ENCODE measurements at places on chromosomes 5 and 9. TPM values are rescaled to one million over a fixed set of nuclear protein-coding genes. Genes with fewer than 3 reads are reported as not detected.

DNA sequence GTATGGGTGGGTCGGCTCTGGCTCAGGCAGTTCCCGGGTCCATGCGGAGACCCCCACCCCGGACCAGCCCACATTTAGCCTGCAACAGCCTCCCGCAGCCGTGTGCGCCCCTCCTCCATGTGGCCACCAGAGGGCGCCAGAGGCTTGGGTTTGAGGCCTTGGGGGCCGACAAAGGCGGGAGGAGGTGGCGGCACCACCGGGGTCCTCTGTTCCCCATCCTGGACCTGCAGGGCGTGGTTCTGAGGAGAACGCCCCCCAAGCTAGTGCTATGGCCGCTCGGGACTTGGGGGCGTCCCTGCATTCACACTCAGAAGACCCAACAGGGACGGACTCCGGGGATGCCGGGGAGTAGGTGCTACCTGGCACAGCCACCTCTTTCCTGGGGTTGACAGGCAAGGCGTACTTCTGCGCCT is 16.5 kb downstream of the ASS1 start:
- H3K36me3 ChIP-seq: no peaks in the 10 kb centered on the region
- no peak overlapping the region for H3K27ac ChIP-seq
- H3K4me3 ChIP-seq: no peak overlapping the region

DNA sequence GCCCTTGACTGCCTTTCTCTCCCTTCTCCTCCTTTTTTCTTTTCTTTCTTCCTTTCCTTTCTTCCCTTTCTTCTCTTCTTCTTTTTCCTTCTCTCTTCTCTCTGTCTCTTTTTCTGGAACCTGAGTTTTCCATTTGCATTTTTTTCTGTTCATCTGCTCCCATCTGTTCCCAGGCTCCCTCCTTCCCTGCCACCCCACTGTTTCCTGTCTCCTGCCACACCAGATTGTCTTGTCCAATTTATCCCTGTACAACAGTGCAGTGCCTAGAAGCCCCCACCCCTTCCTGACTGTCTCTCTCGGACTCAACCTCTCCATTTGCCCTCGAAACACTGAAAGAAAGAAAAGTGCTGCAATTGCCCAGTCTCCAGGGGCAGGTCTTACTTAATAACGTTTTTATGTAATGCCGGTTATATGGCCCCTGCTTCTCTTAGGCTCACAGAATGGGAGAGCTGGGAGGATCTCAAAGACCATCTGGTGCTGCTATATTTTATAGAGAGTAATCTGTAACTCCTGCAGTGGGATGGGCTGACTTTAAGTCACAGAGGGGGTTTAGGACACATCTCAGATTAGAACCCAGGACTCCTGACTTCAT is 101.4 kb downstream of the RALGPS1 start:
- H3K27ac ChIP-seq: no peak overlapping the region
- DNase-seq: no peak
- H3K4me3 ChIP-seq: no peak overlapping the region
- H3K27me3 ChIP-seq: peaks cover 10% of the 10 kb centered on the region
- H3K4me1 ChIP-seq: peaks cover 7% of the 10 kb centered on the region

Gene TNPO1
- total RNA-seq: 118 TPM

Gene PCDHGA5
- total RNA-seq: 0.36 TPM

GRCh38 chr5:77898385-77898784 is 122.2 kb upstream of the TBCA start:
- no peak for DNase-seq
- no peaks in the 10 kb centered on the region for H3K4me1 ChIP-seq
- H3K27me3 ChIP-seq: peaks cover 5% of the 10 kb centered on the region
- H3K27ac ChIP-seq: no peak overlapping the region

GRCh38 chr5:78544561-78545201 is 103.9 kb downstream of the LHFPL2 start:
- peaks cover 4% of the 10 kb centered on the region for H3K4me1 ChIP-seq
- no peak overlapping the region for H3K27ac ChIP-seq
- peaks cover 5% of the 10 kb centered on the region for H3K27me3 ChIP-seq
- H3K36me3 ChIP-seq: no peaks in the 10 kb centered on the region

DNA sequence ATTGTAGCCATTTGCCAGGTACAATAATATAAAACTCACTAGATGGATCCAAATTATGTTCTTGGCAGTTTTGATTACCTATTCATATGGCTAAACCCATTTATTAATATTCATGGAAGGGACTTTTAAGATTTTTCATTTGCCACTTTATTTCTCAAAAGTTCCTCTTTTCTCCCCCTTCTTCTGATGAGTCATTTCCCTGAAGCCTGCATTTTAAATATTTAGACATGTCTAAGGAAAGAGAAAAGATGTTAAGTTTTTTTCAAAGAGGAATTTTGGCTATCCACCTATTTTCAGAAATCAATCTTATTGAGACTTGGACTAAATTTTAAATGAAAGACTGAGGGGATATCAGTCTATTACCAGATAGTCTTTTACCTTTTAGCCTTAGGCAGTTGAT is 1189.4 kb downstream of the EFNA5 start:
- no peaks in the 10 kb centered on the region for H3K27me3 ChIP-seq
- H3K4me3 ChIP-seq: no peak overlapping the region
- H3K36me3 ChIP-seq: no peaks in the 10 kb centered on the region
- no peaks in the 10 kb centered on the region for H3K4me1 ChIP-seq
- H3K27ac ChIP-seq: no peak overlapping the region

DNA sequence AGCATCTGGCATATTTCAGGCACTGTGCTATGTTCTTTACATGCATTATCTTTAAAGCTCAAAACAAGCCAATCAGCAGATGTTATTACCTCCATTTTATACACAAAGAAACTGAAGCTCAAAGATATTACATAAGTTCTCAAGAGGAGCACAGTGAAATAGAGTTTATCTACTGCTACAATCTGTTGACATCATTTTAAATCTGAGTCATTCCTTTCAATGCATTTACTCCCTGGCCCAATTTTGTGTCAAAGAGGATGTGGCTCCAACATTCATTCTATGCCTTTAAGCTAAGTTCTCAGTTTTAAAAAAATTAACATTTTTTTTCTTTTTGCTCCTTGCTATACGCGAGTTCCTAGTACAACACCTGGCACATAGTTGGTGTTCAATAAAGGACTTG is 486.3 kb upstream of the ZNF462 start:
- H3K36me3 ChIP-seq: peaks cover 9% of the 10 kb centered on the region
- H3K4me1 ChIP-seq: peaks cover 11% of the 10 kb centered on the region
- H3K4me3 ChIP-seq: no peak overlapping the region
- H3K27me3 ChIP-seq: no peaks in the 10 kb centered on the region

DNA sequence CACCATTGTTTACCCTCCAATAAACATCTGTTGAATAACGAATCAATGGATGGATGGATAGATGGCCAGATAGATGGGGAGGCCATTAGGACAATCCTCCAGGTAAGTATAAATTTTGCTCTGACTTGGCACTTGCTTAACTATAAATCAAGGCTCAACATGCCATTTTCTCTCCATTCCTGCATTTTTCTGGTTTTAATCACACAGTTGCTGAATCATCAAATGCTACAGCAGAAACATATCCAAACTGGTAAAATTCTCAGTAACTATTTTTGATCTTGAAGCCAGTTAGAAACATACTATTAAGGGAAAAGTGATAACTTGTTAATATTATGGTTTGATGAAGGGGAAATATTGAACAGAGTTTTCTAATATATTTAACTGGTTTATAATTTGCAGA is 71.5 kb upstream of the MTAP start:
- H3K4me1 ChIP-seq: no peaks in the 10 kb centered on the region
- no peak for DNase-seq
- H3K27ac ChIP-seq: no peak overlapping the region

DNA sequence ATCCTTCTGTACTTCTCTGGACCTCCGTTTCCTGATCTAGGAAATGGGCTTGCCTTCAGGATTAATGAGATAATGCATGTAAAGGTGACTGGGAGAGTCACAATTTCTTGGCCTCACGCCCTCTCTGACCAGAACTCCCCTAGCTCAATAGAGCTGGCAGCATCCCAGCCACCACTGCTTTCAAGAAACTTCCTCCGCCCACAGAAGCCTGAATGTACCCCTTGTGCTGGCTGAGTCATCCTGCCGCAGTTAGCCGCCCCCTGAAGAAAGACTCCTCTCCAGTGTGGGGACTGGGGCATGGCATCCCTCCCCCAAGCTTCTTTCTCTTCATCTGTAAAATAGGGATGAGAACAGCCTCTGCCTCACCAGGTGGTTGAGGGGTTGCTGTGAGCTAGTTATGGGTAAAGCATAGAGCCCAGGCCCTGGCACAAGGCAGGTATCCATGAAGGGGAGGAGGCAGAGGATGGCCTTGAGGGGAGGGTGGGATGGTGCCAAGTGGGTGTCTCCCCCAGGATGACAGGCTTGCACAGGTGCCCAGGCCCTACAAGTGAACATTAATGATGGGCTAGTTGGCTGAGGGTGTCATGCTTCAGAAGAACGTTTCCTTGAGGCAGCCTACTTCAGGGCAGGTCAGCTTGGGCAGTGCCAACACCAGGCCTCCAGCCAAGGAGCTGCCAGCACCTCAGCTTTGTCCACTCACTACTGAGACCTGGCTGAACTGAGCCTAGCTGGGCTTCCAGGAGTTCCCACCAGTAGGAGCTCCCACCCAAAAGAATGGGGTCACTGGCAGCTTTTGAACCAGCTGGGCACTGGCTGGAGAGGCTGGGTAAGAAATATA is 3.4 kb downstream of the PDLIM4 start:
- H3K27me3 ChIP-seq: peaks cover 11% of the 10 kb centered on the region
- no peaks in the 10 kb centered on the region for H3K36me3 ChIP-seq
- no peak overlapping the region for H3K4me3 ChIP-seq
- DNase-seq: no peak

Gene ACTBL2
- total RNA-seq: not detected

GRCh38 chr5:58972301-58972700 is 389.4 kb downstream of the RAB3C start:
- no peak for DNase-seq
- H3K27ac ChIP-seq: no peak overlapping the region
- H3K36me3 ChIP-seq: peaks cover 35% of the 10 kb centered on the region
- H3K4me3 ChIP-seq: no peak overlapping the region
- peaks cover 18% of the 10 kb centered on the region for H3K4me1 ChIP-seq

GRCh38 chr5:160339406-160340130 is 27.2 kb upstream of the CCNJL start:
- no peaks in the 10 kb centered on the region for H3K36me3 ChIP-seq
- H3K27ac ChIP-seq: no peak overlapping the region
- H3K27me3 ChIP-seq: no peaks in the 10 kb centered on the region
- DNase-seq: no peak
- H3K4me3 ChIP-seq: no peak overlapping the region

Gene BTNL3
- not detected for total RNA-seq

Gene TMEM252
- total RNA-seq: not detected

GRCh38 chr5:56561-57290 is 35.2 kb upstream of the PLEKHG4B start:
- H3K4me1 ChIP-seq: no peaks in the 10 kb centered on the region
- H3K27me3 ChIP-seq: peaks cover 27% of the 10 kb centered on the region
- no peak for DNase-seq
- no peaks in the 10 kb centered on the region for H3K36me3 ChIP-seq
- H3K4me3 ChIP-seq: no peak overlapping the region

Gene ROPN1L
- total RNA-seq: 2.6 TPM
